Activated naive CD4-positive, alpha-beta T cell treated with Interleukin-2 at 50 U/mL for 16 hours (primary cell): ENCODE measurements at places on chromosomes 1 and 21.

GRCh38 chr1:8679395-8679800, 138.0 kb downstream of the RERE start:
- DNase-seq, result no peak

- DNase-seq, result no peak
Measured at GRCh38 chr1:151639466-151639865, 27.6 kb downstream of the SNX27 start.

DNA sequence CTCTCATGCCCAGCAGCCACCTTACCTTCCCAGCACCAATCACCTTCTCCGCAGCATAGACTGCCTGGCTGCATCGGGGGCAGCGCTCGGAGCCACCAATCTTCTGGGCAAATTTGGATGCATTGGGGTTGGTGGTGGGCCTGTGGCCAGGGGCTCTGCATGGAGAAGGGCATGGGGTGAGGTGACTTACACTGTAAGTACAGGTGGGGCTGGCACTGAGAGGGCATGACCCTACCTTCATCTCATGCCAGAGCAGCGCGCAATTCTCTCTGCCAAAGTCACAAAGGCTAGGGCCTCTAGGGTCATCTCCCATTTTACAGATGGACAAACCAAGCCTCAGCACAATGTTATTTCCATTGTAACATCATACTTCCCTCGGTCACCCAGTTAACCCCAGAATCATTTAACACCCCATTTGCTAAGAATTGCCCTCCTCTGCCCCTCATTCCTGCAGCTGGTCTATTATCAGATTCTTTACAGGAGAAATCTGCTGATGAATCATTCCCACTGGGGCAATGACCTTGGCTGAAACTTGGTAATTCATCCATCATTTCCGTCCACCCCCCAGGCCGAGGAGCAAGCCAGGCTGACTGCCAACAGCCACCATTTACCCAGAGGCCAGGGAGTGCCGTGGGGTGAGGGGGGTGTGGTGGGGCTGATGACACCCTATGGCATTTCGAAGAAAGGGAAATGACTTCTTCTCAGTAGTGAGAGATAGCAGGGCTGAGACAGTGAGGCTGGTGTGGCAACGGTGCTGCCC, 17.9 kb downstream of the CSRP1 start:
- DNase-seq, result no peak

DNA sequence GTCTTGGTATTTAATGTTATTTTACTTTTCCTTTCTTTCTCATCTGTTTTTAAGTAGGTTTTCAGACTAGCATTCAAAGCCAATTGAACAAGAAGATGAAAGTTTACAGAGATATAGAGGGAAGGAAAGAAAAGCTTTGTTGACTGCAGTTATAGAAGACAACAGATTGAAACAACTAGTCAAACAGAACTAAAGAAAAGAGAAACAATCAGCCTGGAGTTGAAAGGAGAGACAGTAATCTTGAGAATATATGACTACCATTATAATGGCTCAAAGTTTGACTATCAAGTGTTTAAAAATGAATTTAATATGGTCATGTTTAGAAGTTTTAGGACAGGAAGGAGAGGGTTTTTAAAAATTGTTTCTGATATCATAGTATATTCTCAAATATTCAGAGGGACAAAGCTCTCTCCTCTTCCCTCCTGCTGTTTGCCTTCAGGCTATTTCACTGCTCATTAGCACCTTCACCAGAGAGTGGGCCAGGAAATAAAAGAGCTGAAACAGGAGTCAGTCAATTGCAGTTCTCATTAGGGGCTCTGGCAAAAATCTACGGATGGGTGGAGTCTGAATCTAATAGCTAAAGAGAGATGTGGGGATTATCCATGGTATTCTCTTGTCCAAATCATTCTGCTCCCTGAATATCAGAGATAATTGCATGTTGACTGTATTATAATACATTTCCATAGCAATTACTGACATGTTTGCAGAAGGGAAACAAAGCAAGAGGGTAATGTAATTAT, 577.8 kb downstream of the BRINP3 start:
- DNase-seq, result no peak

DNA sequence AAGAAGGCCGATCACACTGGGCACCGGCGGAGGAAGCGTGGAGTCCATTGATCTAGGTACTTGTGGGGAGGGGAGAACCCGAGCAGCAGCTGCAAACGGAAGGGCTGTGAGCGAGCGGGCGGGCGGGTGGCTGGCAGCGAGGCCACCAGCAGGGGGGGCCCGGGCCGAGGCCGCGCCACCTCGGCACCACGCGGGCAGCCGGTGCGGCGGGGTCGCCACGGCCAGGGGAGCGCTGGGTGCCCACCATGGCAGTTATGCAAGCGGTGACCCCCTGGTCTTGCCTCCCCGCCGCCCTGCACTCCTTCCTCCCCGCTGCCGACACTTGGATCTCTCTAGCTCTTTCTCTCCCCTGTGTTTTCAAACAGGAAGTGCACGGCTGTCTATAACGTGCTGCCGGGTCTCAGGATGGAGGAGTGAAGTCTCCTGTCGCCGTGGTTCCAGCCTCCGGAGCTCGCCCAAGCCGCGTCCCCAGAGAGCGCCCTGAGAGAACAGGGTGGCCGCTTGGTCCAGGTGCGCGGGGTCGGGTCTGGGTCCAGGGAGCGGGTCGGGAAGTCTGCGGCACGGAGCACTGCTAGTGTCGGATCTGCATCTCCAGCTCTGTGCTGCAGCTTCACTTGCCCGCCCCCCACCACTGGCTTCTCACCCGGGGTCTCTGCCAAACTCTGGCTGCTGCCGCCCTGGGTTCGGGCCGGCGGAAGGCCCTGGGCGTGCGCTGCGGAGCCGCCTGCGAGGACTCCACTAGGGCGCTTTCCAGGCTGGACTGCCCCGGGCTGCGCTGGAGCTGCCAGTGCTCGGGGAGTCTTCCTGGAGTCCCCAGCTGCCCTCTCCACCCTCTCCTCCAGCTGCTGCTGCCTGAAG, 22.7 kb downstream of the LRRC8D start:
- peak; percentile 81 for DNase-seq

- DNase-seq, result no peak
Measured at GRCh38 chr1:116408803-116409720, 36.0 kb downstream of the ATP1A1 start.

GRCh38 chr1:63917571-63918417, 144.0 kb downstream of the ROR1 start:
- no peak for DNase-seq
